RWPE2 (cell line): ENCODE measurements at places on chromosomes 4 and X.

DNA sequence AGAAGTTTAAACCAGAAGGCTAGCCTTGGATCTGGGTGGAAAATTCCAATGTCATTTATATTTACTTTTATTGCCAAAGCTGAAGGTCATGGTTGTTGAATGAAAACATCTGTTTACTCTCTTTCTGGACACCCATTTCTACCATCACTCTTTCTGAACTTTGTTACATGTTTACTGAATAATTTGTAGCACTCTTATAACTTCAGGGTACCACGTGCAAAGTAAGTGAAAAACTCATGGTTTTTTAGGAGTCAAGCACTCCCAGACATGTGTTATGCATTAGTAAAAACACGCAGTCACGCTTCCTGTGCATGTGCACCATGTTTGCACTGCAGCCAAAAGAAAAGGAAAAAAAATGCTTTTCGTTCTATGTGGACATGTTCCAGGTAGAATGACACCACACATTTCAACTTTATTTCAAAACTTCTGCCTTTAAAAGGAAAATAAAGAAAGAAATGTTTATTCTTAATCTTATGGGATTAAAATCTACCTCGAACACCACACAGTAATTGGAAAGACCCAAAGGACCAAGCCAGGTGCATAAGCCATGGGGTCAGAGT, 31.4 kb upstream of the ADH1C start:
- no peak overlapping the region for H3K4me3 ChIP-seq
- no peak for DNase-seq
- no peaks in the 10 kb centered on the region for H3K4me1 ChIP-seq
- no peak overlapping the region for H3K27ac ChIP-seq

DNA sequence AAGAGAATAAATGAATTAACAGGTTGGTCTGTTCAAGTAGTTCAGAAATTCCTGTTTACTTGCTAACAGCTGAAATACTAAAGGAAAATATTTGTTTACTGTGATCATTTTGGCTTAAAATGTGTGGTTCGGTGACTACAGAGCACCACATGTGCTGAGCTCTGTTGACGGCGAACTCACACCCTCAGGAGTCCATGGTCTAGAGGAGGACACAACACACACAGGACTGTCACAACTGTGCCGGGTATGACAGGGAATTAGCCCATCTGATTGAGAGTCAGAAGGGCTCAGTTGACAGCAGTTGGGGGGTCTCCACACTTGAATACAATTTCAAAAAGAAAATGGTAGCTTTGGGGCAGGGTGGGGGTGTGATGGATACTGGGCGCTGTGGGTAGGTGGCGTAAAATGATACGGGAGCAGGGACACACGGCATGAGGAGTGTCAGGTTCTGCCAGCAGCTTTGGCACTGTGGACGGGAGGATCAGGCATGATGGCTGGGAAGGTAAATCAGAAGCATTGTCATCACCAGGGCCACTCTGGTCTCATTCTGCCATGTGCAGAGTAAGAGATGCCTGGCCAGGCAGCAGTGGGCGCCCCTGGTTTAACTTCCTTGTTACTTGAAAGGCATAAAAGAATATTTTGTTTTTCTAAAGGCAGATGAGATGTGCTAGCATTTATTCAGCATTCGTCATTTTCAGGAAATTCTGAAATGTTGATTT, 33.3 kb downstream of the CLDN22 start:
- peaks cover 54% of the 10 kb centered on the region for H3K36me3 ChIP-seq
- no peak overlapping the region for H3K27ac ChIP-seq
- H3K4me3 ChIP-seq: no peak overlapping the region
- no peaks in the 10 kb centered on the region for H3K4me1 ChIP-seq
- H3K27me3 ChIP-seq: no peaks in the 10 kb centered on the region

GRCh38 chr4:153520801-153521329, 54.7 kb downstream of the TMEM131L start:
- no peak overlapping the region for H3K27ac ChIP-seq
- H3K27me3 ChIP-seq: no peaks in the 10 kb centered on the region
- peaks cover 11% of the 10 kb centered on the region for H3K4me1 ChIP-seq
- H3K36me3 ChIP-seq: no peaks in the 10 kb centered on the region
- no peak overlapping the region for H3K4me3 ChIP-seq

GRCh38 chr4:183142571-183143550, 43.8 kb downstream of the WWC2 start:
- peak overlapping the region; percentile 78 for H3K27ac ChIP-seq
- H3K27me3 ChIP-seq: no peaks in the 10 kb centered on the region
- DNase-seq: peak; percentile 77
- H3K36me3 ChIP-seq: no peaks in the 10 kb centered on the region
- H3K4me3 ChIP-seq: no peak overlapping the region

GRCh38 chrX:39813631-39814277, 284.0 kb downstream of the BCOR start:
- no peaks in the 10 kb centered on the region for H3K36me3 ChIP-seq
- DNase-seq: no peak
- H3K27me3 ChIP-seq: no peaks in the 10 kb centered on the region

DNA sequence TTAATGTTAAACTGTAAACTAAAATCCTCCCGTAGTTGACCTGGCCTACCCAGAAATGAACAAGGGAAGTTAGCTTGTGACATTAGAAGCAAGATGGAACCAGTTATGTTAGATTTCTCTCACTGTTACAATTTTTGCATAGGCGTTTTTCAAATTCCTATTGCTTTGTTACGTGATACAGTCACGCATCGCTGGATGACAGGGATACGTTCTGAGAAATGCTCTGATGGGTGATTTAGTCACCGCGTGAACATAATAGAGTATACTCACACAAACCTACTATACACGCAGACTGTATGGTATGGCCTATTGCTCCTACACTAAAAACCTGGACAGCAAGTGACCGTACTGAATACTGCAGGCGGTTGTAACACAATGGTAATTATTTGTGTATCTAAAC, 46.7 kb upstream of the PUDP start:
- no peak for DNase-seq
- no peaks in the 10 kb centered on the region for H3K4me1 ChIP-seq
- no peak overlapping the region for H3K4me3 ChIP-seq
- no peak overlapping the region for H3K27ac ChIP-seq
- H3K36me3 ChIP-seq: no peaks in the 10 kb centered on the region

GRCh38 chr4:962231-963208, 10.8 kb downstream of the DGKQ start:
- no peaks in the 10 kb centered on the region for H3K4me1 ChIP-seq
- H3K27ac ChIP-seq: no peak overlapping the region
- DNase-seq: no peak
- H3K4me3 ChIP-seq: no peak overlapping the region

- H3K27ac ChIP-seq: peak overlapping the region; percentile 58
- H3K4me3 ChIP-seq: no peak overlapping the region
- peaks cover 12% of the 10 kb centered on the region for H3K4me1 ChIP-seq
- no peak for DNase-seq
These were observed 17.8 kb downstream of the SCFD2 start for GRCh38 chr4:53348046-53348445.

DNA sequence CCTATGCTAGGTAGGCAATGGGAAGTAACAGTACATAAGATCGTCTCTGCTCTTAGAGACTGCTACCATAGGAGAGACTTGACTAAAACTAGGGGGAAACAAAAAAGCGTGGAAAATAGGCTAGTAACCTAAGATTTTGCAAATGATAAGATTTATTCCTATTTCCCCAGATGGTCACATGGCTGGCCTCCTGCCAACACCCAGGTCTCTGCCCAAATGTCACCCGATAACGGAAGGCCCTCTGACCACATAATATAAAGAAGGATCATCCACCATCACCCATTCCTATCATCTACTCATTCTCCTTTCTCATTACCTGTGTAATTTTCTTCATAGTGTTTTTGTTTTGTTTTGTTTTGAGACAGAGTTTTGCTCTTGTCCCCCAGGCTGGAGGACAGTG, 4.7 kb downstream of the LAMP2 start:
- no peaks in the 10 kb centered on the region for H3K27me3 ChIP-seq
- H3K4me1 ChIP-seq: peaks cover 11% of the 10 kb centered on the region
- H3K4me3 ChIP-seq: no peak overlapping the region
- no peaks in the 10 kb centered on the region for H3K36me3 ChIP-seq

DNA sequence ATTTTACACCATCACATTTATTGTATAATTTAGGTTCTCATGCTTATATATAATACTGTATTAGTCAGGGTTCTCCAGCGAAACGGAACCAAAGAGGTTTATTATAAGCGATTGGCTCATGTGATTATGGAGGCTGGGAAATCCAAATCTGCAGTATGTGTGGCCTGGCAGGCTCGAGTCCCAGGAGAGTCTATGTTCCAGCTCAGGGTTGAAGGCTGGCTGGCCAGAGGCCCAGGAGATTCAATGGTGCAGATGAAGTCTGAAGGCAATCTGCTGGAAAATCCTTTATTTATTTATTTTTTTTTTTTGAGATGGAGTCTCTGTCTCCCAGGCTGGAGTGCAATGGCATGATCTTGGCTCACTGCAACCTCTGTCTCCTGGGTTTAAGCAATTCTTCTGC, 63.0 kb upstream of the WDFY3 start:
- H3K4me1 ChIP-seq: no peaks in the 10 kb centered on the region
- no peaks in the 10 kb centered on the region for H3K27me3 ChIP-seq
- H3K27ac ChIP-seq: no peak overlapping the region
- DNase-seq: no peak
- H3K4me3 ChIP-seq: no peak overlapping the region

DNA sequence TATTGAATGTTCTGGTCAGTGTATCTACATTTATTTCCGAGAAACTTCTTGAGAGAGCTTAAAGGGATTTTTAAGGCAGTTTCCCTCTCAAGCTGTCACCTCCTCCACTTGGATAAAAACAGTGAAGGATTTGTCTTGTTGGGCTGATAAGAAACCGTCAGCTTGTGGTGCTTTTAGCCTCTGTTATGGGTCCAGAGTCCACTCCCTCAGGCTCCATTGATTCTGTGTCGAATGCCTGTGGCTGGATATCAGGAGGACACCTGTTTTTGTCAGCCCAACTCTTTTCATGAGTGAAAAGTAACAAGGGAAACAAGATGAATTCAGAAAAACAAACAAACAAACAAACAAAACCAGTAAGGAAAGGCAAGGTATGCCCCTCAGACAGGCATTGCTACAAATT, 12.4 kb downstream of the CLCN4 start:
- DNase-seq: no peak
- no peaks in the 10 kb centered on the region for H3K27me3 ChIP-seq
- H3K4me1 ChIP-seq: peaks cover 3% of the 10 kb centered on the region
- no peaks in the 10 kb centered on the region for H3K36me3 ChIP-seq
- no peak overlapping the region for H3K27ac ChIP-seq

- no peaks in the 10 kb centered on the region for H3K36me3 ChIP-seq
- H3K4me1 ChIP-seq: peaks cover 6% of the 10 kb centered on the region
- H3K27me3 ChIP-seq: no peaks in the 10 kb centered on the region
- no peak overlapping the region for H3K27ac ChIP-seq
- H3K4me3 ChIP-seq: no peak overlapping the region
- no peak for DNase-seq
These were observed 45.1 kb downstream of the TBC1D9 start for GRCh38 chr4:140710908-140711622.

GRCh38 chr4:18932730-18933339, 911.3 kb upstream of the LCORL start:
- H3K4me3 ChIP-seq: no peak overlapping the region
- DNase-seq: no peak
- H3K27ac ChIP-seq: no peak overlapping the region
- H3K4me1 ChIP-seq: no peaks in the 10 kb centered on the region

GRCh38 chr4:141376769-141377168, 156.1 kb downstream of the ZNF330 start:
- no peaks in the 10 kb centered on the region for H3K27me3 ChIP-seq
- no peak overlapping the region for H3K27ac ChIP-seq
- no peak overlapping the region for H3K4me3 ChIP-seq
- DNase-seq: no peak
- H3K4me1 ChIP-seq: peaks cover 7% of the 10 kb centered on the region

DNA sequence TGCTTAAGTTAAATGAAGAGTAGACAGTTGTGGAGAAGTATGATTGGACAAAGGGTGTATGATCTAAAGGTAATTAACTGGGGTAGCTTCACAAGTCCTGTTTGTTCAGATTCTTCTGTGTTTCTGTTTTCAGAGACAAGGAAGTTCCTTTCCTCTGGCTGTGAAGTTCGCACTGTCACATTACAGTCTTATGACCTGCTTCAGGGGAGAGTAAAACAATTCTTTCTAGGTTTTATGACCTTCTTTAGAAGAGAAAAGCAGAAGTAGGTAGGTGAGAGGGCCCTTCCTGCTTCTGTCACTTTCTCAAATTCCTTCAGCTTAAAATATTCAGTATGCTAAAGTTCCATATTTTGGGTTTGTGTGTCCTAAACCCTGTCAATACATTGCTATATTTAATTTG, 211.9 kb downstream of the SOX3 start:
- H3K4me1 ChIP-seq: no peaks in the 10 kb centered on the region
- H3K27ac ChIP-seq: no peak overlapping the region
- H3K4me3 ChIP-seq: no peak overlapping the region
- no peak for DNase-seq

GRCh38 chrX:152020888-152021287, 46.4 kb upstream of the GABRE start:
- H3K4me1 ChIP-seq: no peaks in the 10 kb centered on the region
- no peak for DNase-seq
- H3K4me3 ChIP-seq: no peak overlapping the region
- H3K27ac ChIP-seq: no peak overlapping the region
- no peaks in the 10 kb centered on the region for H3K27me3 ChIP-seq
- H3K36me3 ChIP-seq: no peaks in the 10 kb centered on the region

- peaks cover 33% of the 10 kb centered on the region for H3K4me1 ChIP-seq
- H3K27me3 ChIP-seq: no peaks in the 10 kb centered on the region
- H3K27ac ChIP-seq: peak overlapping the region; percentile 97
- peak; percentile 68 for DNase-seq
- peak overlapping the region; percentile 53 for H3K4me3 ChIP-seq
These were observed 580 bp upstream of the PLS3 start for GRCh38 chrX:115560211-115560977.

DNA sequence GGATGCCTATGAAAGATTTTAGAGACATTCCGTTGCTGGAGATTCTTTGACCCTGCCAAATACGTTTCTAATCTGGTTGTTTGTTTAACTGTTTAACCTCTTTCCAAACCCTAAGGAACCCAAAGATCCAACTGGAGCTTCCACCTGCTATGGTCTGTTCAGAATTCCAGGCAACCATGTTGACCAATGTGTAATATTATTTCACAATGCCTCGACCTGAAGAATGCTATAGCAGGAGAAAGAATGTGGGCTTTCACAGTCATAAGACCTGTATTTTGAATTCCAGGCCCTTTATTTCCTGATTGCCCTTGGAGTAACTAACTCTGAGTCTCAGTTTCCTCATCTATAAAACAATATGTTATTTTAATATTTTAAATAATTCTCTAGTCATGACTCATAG, 90.8 kb downstream of the COL25A1 start:
- H3K27ac ChIP-seq: no peak overlapping the region
- H3K4me3 ChIP-seq: no peak overlapping the region
- no peaks in the 10 kb centered on the region for H3K4me1 ChIP-seq
- no peaks in the 10 kb centered on the region for H3K36me3 ChIP-seq
- no peaks in the 10 kb centered on the region for H3K27me3 ChIP-seq

DNA sequence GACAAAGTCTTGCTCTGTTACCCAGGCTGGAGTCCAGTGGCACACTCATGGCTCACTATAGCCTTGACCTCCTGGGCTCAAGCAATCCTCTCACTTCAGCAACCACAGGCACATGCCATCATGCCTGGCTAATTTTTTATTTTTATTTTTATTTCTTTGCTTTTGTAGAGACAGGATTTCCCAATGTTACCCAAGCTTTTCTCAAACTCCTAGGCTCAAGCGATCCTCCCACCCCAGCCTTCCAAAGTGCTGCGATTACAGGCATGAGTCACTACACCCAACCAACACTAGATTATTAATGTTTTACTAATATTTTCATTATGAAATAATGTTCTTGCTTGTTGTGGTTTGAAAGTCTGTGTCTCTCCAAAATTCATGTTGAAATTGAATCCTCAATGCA, 5.2 kb upstream of the ACTRT1 start:
- H3K4me3 ChIP-seq: no peak overlapping the region
- H3K27ac ChIP-seq: no peak overlapping the region
- no peaks in the 10 kb centered on the region for H3K27me3 ChIP-seq
- DNase-seq: no peak
